ENCODE measurements at places on chromosomes 16 and 17. TPM values are rescaled to one million over a fixed set of nuclear protein-coding genes. Genes with fewer than 3 reads are reported as not detected.

Gene KRTAP3-1
- not detected for total RNA-seq

Gene CLEC10A
- not detected for total RNA-seq

Gene ZMYND15
- total RNA-seq, result 0.03 TPM

Gene MAP1LC3B
- total RNA-seq, result 5.2 TPM

DNA sequence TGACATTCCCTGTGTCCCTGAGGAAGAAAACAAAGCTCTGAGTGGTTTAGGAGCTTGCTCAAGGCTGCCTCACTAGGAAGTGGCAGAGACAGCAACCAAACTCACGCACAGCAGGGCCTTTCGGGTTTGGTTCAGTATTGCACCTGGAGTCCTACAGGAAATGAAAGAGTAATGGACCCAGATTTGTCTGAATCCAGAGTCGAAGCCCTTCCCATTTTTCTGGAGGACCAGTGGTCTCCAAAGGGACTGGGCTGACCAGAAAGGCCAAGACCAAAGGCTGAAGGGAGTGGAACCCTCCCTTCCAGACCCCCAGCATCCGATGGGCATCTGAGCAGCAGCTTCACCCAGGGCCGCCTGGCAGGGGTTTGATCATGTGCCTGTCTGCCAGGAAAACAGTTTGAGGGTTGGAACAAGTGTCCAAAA lies 85.5 kb upstream of the RPL38 start:
- DNase-seq, result no peak

DNA sequence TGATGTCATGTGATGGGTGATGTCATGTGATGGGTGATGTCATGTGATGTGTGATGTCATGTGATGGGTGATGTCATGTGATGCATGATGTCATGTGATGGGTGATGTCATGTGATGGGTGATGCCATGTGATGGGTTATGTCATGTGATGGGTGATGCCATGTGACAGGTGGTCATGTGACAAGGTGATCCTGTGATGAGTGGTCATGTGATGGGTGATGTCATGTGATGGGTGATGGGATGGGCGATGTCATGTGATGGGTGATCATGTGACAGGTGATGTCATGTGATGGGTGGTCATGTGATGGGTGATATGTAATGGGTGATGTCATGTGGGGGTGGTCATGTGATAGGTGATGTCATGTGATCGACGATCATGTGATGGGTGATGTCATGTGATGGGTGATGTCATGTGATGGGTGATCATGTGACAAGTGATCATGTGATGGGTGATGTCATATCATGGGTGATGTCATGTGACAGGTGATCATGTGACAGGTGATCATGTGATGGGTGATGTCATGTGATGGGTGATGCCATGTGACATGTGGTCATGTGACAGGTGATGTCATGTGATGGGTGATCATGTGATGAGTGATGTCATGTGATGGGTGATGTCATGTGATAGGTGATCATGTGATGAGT lies 17.2 kb downstream of the CD300LB start:
- DNase-seq, result peak; percentile 93

GRCh38 chr16:89491238-89491869 lies 993 bp upstream of the ANKRD11 start:
- DNase-seq, result no peak

DNA sequence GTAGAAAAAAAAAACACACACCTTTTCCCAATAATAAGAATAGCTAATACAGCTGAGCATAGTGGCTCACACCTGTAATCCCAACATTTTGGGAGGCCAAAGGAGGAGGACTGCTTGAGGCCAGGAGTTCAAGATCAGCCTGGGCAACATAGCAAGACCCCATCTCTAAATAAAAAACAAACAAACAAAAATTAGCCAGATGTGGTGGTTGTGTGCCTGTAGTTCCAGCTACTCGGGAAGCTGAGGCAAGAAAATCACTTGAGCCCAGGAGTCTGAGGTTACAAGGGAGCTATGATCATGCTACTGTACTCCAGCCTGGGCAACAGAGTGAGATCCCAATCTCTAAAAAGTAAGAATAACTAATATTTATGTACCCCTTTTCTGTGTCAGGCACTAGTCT lies 42.8 kb upstream of the GFOD2 start:
- no peak for DNase-seq

DNA sequence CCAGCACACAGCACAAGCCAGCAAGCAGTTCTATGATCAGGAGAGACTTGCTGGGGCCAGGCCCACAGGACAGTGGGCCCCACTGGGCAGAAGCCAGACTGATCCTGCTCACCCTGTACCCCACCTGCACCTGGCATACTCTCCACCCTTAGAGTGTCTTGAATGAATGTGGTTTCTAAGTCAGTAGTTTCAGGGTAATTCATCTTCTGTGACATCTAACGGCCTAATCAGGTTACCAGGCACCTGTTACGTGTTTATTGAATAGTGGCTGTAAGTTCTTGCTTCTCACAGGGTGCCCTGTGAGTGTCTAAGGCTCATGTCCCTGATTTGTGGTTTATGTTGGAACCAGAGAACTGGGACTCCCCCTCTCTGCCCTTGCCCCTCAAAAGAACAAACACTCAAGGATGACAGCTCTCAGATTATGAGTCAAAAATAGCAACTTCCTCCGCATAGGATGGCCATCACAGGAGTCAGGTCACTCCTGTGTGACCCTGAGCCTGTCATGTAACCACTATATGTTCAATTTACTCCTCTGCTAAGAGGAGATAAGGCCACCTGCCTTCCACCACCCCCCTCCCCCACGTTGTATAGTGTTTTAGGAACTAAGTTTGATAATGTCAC lies 7.0 kb upstream of the OR2C1 start:
- DNase-seq, result no peak

DNA sequence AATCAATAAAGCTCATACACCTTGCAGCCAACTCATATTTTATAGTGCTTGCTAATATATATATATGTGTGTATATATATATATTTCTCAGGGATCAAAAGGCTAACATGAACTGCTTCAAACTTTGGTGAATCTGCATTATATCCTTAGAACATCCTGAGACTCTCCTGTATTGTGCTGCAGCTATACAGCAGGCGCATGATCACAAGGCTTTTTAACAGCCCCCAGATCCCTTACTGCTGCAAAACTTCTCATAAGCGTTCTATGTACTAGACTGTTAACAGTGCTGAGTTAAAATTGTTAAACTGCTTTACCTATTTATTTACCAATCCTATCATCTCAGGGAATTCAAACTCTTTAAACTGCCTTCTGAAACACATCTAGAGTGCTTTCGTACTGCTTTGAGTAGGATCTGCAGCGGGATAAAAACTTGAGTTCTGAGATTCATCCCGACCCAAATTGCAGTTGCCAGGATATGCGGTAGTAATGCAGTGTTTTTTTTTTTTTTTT lies 1.3 kb downstream of the GPATCH8 start:
- no peak for DNase-seq

GRCh38 chr17:35069311-35069710 lies 5.8 kb upstream of the RFFL start:
- no peak for DNase-seq

DNA sequence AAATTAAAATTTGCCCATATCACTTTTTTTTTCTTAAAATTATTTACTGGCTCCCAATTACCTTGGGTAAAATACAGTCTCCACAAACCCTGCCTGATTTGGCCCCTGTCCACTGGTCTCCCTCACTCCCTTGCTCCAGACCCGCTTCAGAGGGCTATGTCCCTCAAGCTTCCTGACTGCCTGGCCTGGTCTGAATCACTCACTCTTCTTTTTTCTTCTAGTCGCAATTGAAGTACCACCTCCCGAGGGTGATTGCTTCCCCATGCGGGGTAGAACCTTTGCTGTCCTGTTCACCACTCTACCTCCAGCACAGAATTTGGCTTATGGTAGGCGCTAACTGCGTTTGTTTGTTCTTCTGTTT lies 598 bp upstream of the PGAP3 start:
- no peak for DNase-seq

- no peak for DNase-seq
Observed at GRCh38 chr17:80621997-80622357, 77.3 kb downstream of the RPTOR start.

GRCh38 chr16:19177111-19177739 lies 9.2 kb downstream of the SYT17 start:
- DNase-seq, result no peak

- no peak for DNase-seq
Observed at GRCh38 chr16:56252835-56253234, 61.5 kb downstream of the GNAO1 start.

Data from Caki2 (cell line).